RWPE1 (cell line): ENCODE measurements at places on chromosomes 2 and 18.

GRCh38 chr2:158481116-158481515, 24.4 kb downstream of the PKP4 start:
- DNase-seq: no peak

DNA sequence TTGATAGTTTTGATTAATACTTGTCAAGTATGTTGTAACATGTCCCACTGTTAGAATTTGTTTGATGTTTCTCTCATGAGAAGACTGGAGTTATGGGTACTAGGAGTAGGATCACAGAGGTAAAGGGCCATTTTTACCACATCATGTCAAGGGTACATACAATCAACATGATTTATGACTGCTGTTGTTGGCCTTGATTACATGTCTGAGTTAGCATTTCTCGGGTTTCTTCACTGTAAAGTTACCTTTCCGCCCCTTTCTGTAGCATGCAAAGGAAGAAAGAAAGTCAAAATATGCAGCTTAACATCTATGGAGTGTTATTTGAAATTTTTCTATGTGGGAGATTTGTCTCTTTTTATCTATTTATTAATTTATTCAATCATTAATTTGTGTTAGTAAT, 1456.4 kb downstream of the SUCLG1 start:
- no peak for DNase-seq

DNA sequence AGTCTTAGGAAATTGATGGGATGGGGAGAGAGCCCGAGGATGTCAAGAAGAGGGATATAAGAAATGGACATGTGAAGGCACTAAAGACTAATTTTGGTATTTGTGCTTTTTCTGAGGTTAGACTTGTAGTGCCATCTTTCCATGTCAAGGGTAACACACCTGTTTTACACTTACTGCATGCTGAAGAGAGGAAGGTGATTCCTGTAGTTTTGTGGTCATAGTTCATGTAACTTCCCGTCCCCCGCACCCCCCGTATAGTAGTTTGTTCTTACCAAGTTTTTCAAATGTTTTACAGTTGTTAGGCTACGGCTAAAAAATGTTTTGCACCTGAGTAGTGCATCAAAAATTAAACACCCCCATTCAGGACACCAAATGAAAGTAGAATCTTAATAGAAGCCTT, 73.8 kb downstream of the CLIP4 start:
- DNase-seq: no peak

DNA sequence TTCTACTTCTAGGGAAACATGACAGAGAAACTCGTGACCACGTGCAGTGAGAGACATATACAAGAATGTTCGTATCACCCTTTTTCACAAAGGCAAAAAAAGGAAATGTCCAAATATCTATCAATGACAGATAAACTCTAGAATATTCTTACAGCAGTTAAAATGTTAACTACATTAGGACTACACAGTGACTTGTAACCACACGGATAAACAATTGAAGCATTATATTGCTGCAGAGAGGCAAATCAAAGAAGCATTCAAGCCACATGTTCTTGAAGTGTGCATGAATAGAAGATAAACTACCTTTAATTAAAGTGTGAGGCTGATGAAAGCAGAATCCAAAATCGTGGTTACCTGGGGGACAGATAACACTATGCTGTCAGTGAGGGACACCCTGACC, 935.3 kb upstream of the KLHL29 start:
- no peak for DNase-seq

GRCh38 chr2:3604991-3605961, 10.4 kb downstream of the COLEC11 start:
- peak; percentile 82 for DNase-seq

- no peak for DNase-seq
These were observed 1101.0 kb upstream of the FANCL start for GRCh38 chr2:59342166-59342565.

GRCh38 chr2:1744151-1744445, 217 bp downstream of the PXDN start:
- no peak for DNase-seq

DNA sequence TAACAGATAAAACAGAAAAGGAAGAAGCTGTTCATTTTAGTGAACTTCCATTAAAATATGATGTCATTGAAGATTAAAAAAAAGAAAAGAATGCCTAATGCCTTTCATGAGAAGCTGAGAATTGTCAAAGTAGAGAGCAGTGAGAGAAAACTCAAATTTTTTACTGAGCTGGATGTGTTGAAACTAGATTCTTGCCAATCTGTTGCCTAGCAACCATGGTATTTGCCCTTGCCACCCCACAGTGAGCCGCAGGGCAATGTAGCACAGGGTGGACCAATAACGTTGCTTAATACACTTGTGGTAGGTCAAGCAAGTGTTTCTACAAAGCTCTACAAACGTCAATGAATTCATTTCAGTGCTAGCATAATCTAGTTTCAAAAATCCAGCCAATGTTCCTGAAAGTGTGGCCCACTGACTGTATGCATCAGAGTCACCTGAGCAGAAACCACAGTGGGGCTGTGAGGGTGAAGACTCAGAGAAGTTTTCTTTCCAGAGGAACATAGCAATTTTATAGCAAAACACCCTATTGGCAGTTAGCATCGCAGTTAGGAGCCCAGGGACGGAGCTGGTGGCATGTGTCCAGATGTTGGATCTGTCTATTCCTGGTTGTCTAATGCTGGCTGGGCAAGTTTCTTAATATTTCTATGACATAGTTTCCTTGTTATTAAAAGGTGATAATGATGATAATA, 132.2 kb downstream of the DOCK10 start:
- peak; percentile 83 for DNase-seq

DNA sequence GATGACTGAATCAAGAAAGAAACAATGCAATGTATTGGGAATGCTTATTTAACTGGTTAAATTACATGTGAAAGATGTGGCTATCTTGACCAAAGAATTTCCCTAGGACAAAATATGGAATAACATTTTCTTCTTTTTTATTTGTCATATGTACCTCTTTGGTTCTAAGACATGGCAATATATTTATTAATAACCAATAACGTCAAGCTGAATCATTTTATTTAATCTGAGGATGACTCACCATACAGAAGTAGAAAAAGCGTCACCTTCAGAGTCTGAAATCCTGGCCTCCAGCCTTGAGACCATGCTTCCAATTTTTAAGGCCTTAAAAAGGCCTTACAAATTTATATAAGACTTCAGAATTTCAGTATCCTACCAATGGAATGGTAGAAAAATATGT, 1464.9 kb downstream of the SUCLG1 start:
- peak; percentile 30 for DNase-seq

DNA sequence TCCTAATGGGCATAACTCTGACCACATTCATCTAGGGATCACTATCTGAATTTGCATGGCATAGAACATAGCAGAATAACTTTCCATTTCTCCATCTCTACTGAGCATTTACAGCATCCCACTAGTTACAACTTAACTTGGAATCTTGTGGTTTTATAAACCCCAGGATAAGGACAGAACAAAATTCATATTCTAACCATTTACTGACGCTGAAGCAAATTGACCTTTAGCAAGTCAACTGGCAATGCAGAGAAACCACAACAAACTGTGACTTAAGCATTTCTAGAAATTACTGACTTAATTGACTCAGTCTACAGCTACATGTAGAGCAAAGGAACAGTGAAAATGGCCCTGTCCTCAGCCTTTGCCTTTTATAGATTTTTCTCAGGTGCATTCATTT, 61.2 kb downstream of the DCC start:
- DNase-seq: no peak

DNA sequence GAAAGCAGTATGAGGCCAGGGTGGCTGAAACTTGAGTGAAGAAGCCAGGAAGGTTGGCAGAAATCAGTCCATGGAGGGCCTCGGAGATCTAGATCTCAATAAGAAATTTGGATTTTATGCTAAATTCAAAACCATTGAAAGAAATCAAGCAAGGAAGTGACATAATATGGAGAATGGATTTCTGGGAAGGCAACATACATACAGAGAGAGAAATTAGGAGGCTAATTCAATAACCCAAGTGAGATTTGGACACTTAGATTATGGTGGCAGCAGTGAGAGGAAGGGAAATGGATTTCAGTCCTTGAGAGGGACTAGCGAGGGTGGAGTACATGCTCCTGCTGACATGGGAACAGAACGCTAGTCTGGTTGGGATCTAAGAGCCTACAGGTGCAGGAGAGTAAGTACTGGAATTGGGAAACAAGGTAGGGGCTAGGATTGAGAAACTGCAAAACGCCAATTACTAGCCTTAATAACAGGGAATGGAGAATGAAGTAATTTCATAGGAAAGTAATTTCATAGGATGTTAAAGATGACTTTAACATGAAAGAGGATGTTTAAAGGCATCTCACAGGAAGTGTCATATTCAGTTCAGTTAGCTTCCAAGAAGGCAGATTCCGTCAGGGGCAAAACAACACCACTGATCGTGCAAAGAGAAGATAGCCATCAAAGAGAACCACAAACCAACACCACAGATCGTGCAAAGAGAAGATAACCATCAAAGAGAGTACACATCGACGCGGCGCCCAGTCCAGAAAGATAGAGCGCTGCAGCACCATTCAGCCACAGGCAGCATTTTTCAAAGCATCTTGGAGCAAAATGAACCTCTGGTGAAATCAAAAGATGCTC, 27.2 kb downstream of the CDKL4 start:
- DNase-seq: no peak

DNA sequence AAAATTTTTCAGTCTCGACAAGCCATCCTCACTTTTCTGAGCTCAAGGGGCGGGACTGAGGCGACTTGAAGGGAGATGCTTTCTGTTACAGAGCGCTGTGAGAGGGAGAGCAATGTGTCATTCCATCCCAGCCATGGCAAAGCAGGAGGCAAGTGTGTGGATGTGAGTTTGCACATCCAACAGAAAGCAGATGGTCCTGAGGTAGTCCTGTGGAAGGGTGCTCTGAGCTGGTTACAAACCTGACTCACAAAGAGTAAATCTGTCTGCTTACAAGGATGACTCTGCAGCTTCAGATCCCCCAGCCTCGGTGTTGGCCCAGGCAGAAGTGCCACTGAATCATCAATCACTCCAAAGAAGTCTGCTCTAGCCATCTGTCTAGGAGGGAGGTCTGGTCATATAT, 482.0 kb upstream of the DCC start:
- DNase-seq: no peak

DNA sequence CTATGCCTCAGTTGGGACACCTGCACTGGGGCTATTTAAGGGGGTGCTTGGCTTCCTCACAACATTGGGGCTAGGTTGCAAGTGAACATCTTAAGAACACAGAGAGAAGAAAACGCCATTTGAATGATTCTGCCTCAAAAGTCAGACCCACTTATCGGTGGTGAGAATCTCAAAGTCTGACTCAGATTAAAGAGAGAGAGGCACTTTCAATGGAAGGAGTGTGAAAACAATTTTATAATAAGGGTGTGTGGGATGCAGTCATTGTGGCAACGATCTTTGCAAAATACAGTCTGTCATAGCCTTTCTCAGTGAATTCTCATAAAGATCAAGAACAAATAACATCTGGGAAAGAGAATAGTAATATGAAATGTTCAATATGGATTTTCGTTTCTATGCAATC, 41.8 kb downstream of the CCDC102B start:
- no peak for DNase-seq

- no peak for DNase-seq
These were observed 53.0 kb downstream of the PIEZO2 start for GRCh38 chr18:11096411-11096810.

- no peak for DNase-seq
These were observed 36.7 kb downstream of the KIAA2012 start for GRCh38 chr2:202109737-202110184.

GRCh38 chr2:137220438-137220993, 455.2 kb downstream of the THSD7B start:
- DNase-seq: no peak

DNA sequence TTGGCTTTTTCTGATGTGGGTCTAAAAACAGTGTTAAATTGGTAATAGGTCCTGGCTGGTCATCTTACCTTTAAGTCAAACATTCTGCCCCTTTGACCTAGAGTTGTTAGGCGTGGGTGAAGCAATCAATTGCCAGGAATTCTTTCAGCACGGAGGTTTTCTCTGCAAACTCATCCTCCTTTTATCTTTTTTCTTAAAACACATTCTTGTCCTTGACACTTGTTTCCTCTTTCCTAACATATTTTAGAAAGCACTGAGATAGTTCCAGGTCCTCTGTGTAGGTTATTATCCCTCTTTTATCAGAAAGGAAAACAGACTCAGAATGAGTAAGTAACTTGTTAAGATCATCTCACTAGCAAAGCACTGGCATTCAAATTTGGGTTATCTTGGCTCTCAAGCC, 18.6 kb upstream of the AP1S3 start:
- DNase-seq: no peak

DNA sequence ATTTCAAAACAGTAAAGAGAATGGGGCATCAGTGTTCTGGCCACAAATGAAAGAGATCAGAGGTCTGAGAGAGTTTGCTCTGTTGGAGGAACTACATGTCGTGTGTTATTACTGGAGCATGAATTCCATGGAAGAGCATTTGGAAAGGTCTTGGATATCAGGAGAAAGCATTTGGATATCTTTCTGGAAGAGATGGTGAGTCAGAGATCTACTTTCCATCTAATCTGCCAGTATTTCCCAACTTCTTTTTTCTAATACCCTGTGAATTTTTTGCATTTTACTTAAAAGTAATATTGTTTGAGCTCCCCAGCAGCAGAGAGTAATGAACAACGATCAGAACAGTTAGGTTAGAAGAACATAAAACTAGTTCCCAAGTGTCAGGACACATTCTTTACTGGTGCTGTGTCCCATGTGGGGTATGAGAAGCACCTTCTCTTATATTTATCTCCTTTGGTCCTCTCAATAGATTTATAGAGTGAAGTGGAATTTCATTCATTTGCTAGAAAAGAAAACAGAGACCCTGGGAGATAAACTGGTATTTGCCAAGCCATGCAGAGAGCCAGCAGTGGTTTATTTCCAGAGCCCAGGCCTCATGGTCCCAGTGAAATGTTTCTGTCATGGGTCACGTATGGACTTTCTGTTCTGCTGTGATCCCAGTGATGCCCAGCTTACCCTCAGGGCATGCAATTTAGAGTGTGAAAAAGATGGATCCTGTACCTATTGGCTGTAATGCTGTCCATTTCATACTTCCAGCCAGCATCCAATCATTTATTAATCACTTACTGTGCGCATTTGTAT, 130.8 kb upstream of the NT5C1B start:
- DNase-seq: peak; percentile 57

DNA sequence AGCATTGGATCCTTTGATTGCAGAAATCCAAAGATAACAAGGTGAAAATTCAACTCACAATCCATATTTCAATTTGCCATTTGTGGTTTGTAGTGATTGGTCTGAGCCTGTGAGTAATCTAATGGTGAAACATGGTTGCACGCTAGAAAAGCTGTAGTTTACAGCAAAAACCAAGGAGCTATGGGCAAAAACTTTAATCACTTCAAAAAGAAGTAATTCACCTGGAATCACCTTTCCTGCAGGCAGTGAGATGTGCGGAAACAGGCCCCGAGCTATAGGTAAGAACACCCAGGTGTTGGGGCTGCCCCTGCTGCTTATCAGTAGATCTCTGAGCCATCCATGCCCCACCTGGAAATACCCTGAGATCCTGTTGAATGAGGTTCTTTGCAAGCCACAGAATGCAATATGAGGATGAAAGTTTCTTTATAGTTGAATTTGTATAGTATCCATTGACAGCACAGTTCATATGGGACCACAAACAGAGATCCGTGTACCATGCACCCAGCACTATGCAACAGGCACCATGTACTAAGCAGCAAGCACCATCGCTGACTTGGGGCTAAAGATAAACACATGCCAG, 208.2 kb downstream of the SPP2 start:
- peak; percentile 86 for DNase-seq
